ENCODE measurements at places on chromosomes 7 and 10.

DNA sequence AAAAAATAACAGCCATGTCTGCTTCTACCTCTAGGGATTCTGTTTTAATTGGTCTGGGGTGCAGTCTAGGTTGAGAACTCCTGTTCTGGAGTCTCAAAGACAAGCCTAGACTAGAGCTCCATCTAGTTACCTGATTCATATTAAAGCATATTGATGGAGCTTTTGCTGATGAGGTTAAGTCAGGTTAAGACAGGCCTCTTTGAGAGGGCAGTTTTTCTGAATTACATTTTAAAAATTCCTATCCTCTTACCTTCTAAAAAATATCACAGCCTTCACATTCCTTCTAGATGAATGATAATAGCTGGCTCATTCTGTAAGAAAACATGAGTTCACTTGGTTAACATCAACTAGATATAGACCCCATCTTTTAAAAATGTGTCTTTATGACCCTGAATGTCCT is 28.9 kb downstream of the MGAM start:
- no peak for DNase-seq

GRCh38 chr10:82190432-82191260 is 315.7 kb downstream of the NRG3 start:
- DNase-seq = no peak

DNA sequence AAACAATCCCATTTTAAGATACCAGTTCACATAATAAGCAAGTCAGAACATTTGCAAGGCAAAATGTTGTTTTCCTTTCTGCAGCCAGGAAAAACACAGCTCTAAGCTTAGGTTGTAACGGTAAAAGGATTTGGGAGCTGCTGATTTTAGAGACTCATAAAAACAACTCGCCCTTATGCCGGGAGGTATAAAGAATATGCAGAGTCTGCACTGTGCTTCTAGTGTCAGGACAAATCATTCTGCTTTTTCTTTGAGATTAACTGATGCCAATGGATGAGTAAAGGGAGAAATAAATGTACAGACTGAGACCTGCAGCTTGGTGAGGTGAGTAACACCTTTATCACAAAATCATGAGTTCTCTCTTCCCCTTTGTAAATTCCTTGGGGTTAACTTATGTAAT is 2.0 kb upstream of the SFR1 start:
- DNase-seq = no peak

- DNase-seq = no peak
Observed at GRCh38 chr7:157929671-157930070, 592.9 kb downstream of the DNAJB6 start.

DNA sequence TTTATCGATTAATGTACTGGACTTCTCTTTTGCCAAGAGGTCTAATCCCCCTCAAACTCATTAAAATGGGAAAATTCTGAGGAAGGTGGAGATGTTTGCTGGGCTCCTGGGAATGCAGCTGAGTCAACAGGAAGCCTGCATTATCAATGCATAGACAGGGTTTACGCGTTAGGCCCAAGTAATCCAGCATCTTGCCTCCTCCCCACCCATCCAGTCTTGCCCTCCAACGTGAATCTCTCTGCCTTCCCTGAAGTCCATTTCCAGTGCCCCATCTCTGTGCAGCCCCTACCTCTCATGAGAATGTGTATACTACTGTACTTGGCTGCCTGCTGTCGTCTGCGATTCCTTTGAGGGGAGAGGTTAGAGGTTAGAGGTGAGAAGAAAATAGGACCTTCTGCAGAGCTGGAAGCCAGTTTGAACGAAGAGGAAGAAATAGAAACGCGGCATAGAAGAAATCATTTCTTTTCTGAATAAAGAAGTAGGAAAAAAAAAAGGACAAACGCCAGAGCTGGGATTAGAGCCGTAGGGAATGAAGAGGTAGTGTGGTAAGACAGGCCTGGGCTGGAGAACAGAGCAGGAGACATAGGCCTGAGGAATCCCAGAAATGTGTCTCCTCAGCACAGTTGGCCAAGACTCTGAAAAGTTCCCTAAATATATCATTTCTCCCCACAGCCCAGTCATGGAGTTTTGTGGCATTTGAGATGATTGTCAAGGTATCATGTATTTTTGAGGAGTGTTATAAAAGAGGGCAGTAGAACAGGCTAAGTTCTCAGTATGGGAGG is 75.6 kb downstream of the MYOF start:
- no peak for DNase-seq

DNA sequence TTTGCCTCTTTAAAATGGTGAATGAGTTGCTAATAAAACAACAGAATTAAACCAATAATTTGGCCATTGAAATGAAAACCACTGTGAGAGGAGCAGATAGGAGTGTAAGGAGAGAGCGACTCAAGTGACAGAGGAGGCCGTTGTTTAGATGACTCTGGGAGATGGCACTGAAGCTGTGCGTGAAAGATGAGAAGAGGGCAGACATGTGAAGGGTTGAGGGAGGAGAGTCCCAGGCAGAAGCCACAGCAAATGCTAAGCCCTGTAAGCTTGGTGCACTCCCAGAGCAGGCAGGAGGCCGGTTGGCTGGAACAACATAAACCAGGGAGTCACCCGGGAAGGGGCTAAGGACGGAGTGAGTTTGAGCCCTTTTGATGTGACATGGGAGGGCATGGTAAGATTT is 814 bp upstream of the OPALIN start:
- no peak for DNase-seq

- no peak for DNase-seq
Observed at GRCh38 chr10:44828508-44829142, 82.5 kb upstream of the TMEM72 start.

DNA sequence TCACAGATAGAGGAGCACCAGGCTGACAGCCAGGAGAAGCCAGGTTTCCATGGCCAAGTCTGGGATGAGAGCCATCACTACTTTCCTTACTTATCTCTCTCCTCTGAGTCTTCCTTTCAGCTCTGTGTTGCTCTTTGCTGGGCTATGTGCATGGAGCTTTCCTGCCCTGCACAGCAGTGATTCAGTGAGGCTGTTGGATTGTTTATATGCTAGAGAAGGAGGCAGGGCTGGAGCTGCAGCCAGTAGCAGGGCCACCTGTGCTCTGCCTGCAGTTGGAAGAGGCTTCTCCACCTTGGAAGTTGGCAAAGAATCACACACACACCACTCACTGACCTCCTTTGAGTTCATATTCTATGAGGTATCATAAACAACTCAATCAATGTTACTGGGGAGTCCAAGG is at the start of gene CYP3A4:
Gene CYP3A4 (minus strand): TSS at position 178 of the 400 bp plus-strand sequence. CDS start 103 bp downstream, at position 75.
- DNase-seq = no peak

- DNase-seq = no peak
Observed at GRCh38 chr7:157495594-157495993, 158.8 kb downstream of the DNAJB6 start.

DNA sequence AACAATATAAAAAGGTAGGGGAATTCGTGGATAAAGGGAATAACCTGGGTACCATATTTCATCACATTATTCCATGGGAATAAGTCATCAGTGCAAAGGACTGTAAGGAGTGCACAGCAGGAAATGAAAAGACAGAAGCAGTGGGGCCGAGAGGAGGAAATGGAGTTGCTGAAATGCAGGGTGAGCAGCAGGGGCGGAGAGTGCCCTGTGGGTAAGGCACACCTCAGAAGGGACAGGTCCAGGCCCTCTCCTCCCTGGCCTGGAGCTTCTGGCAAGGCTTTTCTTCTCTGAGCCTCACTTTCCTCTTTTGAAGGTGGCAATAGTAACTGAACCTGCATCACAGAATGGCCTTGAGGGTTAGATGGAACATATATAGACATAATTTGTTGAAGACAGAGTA is 26.2 kb downstream of the IKZF1 start:
- no peak for DNase-seq

DNA sequence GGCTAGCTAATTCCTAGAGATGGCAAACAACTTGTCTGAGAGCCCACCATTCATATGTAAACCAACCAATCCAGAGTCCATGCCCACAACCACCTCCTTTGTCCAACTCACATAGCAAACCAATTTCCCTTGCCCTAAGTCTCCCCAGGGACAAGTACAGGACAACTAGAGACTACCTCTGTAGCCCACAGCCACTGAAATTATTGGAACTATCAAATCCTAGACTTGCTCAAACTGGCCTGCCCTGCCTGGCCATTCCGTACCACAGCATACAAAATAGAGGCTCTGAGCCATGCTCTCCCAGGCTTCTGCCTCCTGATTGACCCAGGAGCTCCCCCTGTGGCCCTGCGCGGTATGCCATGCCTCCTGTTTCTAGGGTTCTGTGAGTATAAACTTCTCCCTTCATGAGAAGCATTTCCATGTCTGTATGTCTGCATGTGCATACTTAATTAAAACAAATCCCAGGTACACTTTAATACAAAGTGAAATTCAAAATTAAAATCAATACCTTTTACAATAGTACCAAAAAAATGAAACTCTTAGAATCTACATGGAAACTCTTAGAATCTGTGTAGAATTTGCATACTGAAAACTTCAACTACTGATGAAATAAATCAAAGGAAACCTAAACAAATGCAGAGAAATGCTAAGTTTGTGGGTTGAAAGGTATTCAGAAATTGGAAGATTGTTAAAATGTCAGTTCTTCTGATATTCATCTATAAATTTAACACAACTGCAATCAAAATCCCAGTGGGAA is 4.0 kb upstream of the HECW1 start:
- peak; percentile 59 for DNase-seq

- DNase-seq = peak; percentile 48
Observed at GRCh38 chr10:46255801-46256747, 30.7 kb upstream of the ANTXRL start.

- DNase-seq = no peak
Observed at GRCh38 chr10:121478556-121478955, 119.7 kb downstream of the FGFR2 start.

- no peak for DNase-seq
Observed at GRCh38 chr10:113226399-113226798, 276.4 kb downstream of the TCF7L2 start.

- peak; percentile 72 for DNase-seq
Observed at GRCh38 chr7:117873310-117874190, at the start of gene CTTNBP2. Gene CTTNBP2 (minus strand): TSS chr7:117873441. CDS start chr7:117873415, 26 bp downstream.

DNA sequence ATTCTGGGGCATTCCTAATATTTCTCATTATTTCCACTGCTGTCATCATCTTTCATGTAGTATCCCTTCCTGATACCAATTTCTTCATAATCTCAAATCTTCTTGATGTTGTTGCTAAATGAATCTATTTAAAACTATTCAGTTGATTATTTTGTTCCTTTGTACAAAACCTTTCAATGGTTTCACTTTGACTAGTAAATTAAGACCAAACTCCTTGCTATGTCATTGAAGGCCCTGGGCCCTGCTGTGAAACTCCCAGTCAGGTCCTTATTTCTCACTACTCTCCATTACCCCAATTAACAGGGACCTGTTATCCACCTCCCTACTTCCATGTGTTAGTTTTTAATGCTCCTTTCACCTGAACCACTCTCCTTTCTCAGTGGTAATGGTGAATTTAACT is 97.0 kb downstream of the CTTNBP2 start:
- no peak for DNase-seq

DNA sequence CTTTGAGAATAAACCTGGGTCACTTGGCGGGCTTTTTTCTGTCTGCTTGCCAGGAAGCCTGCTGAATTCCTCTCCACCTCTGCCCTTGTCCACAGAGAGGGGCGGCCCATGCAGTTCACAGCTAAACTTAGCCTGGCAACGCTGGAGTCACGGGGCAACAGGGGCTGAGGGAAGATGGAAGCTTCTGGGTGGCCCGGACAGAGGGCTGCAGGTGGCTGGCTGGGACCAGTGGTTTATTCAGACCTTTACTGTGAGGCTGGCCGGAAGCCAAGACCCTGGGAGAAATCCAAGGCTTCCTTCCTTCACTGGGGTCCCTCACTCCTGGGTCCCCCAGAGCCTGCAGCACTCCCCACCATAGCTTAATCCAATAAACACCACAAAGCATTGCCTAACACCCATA is 17.0 kb downstream of the ITPRIP start:
- no peak for DNase-seq

- no peak for DNase-seq
Observed at GRCh38 chr7:14841869-14842268, 60.7 kb downstream of the DGKB start.
